Endothelial cell of umbilical vein (primary cell): ENCODE measurements at places on chromosomes 11 and 22. TPM values are rescaled to one million over a fixed set of nuclear protein-coding genes. Genes with fewer than 3 reads are reported as not detected.

CLDN5 gene
- polyA plus RNA-seq: 252 and 295 TPM in 2 replicates

OR56B4 gene
- not detected in 2 replicates for polyA plus RNA-seq

WT1 gene
- polyA plus RNA-seq: not detected in 2 replicates

DNA sequence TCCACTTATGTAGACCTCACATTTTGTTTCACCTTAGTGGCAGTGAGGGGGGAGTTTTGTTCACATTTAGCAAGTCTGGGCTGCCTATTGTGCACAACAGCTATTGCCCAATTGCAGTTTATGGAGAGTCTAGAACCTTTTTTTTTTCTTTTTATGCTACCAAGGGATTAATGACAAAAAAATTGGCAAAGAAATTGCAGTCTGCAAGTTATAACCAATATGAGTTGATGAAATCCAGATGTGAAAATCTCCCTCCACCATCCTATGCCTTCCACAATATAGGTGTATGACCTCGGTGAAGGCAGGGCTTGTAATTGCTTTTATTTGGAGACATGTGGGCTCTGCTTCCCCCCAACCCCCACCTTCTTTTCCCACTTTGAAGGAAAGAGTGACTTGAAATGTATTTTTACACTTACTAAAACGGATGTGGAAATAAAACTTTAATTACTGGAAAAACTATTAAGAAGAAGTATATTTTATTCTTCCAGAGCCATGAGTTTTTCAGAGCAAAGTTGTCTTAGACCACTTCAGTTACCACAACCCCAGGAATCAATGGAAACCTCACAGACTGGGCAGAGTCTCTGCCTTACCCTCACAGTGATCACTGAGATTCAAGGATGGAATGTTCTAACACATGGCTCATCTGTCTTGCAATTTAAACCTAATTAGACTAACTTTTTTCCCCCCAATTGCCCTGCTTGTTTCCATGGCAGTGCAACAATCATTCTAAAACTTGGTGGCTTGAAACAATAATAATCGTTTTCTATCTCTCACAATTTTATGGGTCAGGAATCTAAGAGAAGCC, 120.8 kb upstream of the SLC5A12 start:
- no peak overlapping the region for H3K27ac ChIP-seq
- H3K36me3 ChIP-seq: no peaks in the 10 kb centered on the region
- no peak for DNase-seq
- H3K27me3 ChIP-seq: no peaks in the 10 kb centered on the region

- H3K27ac ChIP-seq: peak overlapping the region; percentile 54
- DNase-seq: peak; percentile 66
- H3K4me1 ChIP-seq: peaks cover 37% of the 10 kb centered on the region
- H3K27me3 ChIP-seq: no peaks in the 10 kb centered on the region
- no peak overlapping the region for H3K4me3 ChIP-seq
These were observed 1.4 kb upstream of the TCN2 start for GRCh38 chr22:30605449-30606110.

DNA sequence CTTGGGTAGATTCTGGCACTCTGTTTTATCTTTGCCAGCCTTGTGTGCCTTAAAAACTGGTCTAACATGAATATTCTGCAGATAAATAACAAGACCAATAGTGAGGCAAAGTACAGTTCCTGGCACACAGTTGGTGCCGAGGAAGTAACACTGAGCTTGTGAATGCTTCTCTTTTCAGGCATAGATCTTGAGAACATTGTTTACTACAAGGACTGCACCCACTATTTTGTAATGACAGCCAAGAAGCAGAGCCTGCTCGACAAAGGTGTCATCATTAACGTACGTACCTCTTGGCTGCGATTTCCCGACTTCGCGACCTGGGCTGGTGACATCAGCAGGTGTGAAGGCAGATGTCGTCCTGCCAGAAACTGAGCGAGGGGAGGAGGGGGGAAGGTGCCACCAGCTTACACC, 105.7 kb downstream of the MICAL2 start:
- H3K36me3 ChIP-seq: peaks cover 2% of the 10 kb centered on the region
- no peak overlapping the region for H3K27ac ChIP-seq
- H3K27me3 ChIP-seq: no peaks in the 10 kb centered on the region
- H3K4me3 ChIP-seq: no peak overlapping the region

GRCh38 chr11:6755303-6755952, 16.3 kb downstream of the OR2AG2 start:
- H3K27ac ChIP-seq: no peak overlapping the region
- peaks cover 8% of the 10 kb centered on the region for H3K27me3 ChIP-seq
- H3K4me3 ChIP-seq: no peak overlapping the region
- DNase-seq: peak; percentile 58
- no peaks in the 10 kb centered on the region for H3K4me1 ChIP-seq
- H3K36me3 ChIP-seq: no peaks in the 10 kb centered on the region
